CD4-positive, alpha-beta T cell treated with Interleukin-6 at 100 ng/mL for 8 hours (primary cell): ENCODE measurements at places on chromosomes 7 and 10.

DNA sequence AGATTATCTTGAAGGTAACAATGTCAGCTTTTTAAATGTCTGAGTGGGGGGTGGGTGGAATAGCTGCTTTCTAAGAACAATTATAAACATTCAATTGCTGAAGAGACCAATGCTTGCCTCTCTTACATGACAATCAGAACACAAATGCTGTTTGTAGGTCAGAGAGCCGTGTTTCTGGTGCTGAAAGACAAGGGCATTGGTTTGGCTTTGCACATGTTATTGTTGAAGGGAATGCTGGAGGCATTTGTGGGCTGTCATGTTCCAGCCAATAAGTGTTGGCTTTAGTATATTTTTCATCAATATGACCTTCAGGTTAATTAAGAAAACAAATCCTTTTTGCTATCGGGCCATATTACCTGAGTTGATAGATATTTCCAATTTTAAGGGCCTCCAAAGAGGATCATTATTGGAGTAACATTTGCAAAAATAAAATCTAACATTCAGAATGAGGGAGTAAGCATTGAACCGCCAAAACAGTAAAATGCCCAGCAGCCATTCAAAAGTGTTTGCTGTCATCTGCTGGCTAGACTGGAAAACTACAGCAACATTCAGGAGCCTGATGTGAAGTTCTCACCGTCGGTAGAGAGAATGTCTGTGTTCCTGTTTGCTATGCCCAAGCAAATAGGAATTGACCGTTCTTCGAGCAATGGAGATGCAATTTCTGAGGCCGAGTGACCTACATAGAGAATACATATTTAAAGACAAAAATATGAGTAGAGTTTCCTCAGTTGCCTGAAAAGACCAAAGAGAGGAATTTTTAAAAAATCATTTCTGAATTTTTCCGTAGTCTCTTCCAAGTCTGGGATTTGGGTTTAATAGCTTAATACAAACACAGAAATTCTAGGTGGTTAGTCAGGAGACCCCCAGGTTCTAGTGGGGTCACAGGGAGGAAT, 118.9 kb downstream of the APBB1IP start:
- peak; percentile 40 for DNase-seq

- no peak for DNase-seq
Measured at GRCh38 chr10:119406601-119407253, 135.8 kb downstream of the RGS10 start.

- peak; percentile 86 for DNase-seq
Measured at GRCh38 chr10:62183442-62183841, 85.2 kb downstream of the RTKN2 start.

GRCh38 chr10:87523731-87524130, 19.0 kb downstream of the MINPP1 start:
- DNase-seq, result no peak

GRCh38 chr7:112334366-112334765, 115.9 kb upstream of the IFRD1 start:
- DNase-seq, result no peak

- DNase-seq, result no peak
Measured at GRCh38 chr10:7610651-7611389, 55.9 kb downstream of the ITIH5 start.

- DNase-seq, result no peak
Measured at GRCh38 chr7:42650171-42650570, 261.7 kb downstream of the C7orf25 start.

DNA sequence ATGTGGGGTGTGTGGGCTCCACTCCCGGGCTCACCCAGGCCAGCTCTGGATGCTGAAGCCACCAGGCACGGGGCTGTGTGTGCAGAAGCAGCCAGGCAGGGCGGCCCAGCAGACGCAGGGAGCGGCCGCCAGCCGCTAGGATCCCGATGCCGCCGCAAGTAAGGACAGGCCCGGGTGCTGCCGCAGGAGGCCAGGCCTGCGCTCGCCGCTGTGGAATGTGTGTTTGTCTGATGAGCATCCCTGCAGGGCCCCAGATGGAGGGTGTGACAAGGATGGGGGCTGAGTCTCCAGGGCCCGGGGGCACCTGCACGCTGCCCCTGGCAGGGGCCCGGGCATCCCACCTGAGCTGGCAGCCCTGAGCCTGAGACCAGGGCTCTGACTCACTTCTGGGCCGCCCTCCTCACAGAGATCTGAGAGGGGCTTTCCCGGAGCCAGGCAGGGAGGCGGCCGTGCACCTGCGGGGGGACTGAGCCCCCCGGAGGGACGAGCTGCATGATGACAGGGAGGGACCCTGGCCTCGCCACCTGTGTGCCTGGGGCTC, 101.5 kb downstream of the FOXL3 start:
- no peak for DNase-seq

DNA sequence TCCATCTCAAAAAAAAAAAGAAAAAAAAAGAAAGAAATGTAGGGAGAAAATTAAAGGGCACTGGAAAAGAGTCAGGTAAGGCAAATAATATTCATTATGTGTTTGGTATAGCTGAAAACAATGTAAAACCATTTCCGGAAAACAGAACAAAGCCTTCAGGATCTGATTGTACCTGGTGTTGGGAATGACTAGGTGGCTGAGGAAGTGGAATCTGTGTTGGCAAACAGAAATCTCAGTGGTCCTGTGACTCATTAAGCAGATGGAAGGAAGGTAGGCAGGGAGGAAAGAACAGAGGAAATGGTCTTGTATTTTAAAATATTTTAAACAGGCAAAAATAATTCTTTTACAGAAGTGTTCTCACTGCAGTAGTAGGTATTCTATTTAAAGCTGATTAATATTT, 55.7 kb upstream of the GATA3 start:
- DNase-seq, result no peak

DNA sequence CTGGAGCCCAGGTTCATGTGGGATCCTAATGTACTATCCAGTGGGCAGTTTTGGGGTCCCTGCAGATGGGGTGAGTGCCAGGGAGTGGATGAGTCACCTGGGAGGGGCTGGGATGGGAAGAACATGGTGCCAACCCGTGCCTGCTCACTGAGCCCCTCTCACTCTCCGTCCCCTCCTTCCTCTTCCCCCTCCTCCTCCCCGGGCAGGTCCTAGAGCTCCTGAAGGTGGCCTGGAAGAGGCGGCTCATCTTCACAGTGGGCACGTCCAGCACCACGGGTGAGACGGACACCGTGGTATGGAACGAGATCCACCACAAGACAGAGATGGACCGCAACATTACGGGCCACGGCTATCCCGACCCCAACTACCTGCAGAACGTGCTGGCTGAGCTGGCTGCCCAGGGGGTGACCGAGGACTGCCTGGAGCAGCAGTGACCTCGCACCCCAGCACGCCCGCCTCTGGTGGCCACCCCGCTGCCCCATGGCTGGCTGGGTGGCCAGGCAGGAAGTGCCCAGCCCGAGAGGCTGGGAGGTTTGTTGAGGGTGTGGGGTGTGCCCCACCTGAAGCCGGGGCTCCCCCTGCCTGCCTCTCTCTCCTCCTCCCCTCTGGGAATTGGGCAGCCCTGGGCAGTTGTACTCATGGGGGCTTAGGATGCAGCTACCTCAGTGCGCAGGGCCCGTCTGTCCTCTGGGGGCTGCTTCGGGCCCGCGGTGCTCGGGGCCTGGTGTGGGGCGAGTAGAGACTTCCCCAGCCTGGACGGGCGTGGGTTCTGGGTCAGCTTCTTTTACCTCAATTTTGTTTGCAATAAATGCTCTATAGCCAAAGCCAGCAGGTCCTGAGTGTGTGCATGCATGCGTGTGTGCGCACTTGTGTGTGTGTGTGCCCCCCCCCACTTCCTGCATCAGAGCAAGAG, 4.9 kb upstream of the UPK3B start:
- DNase-seq, result no peak

GRCh38 chr10:7886056-7886455, 67.8 kb downstream of the TAF3 start:
- DNase-seq, result no peak

- no peak for DNase-seq
Measured at GRCh38 chr10:108393089-108393488, 1228.6 kb upstream of the SORCS1 start.

- DNase-seq, result no peak
Measured at GRCh38 chr7:75658802-75659201, 79.9 kb downstream of the HIP1 start.

DNA sequence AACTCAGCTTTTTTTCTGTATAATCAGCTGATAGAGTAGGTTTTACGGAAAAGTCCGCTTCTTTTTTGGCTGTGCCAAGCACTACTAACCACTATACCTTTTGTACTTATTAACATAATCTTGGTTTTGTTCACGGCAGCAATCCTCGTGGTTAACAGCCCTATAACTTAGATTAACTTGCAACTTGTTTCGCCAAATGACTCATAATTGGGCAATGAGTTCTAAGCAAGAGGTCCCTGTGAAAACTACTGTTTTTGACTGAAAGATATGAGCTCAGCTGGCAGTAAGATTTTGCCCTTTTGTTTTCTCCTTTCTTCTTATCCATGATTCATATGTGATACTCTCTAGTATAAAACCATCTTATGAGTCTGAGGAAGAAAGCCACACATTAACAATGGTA, 345.0 kb upstream of the PCDH15 start:
- no peak for DNase-seq

- DNase-seq, result no peak
Measured at GRCh38 chr7:5470816-5471215, 47.2 kb upstream of the TNRC18 start.

GRCh38 chr7:81690251-81690650, 79.6 kb downstream of the HGF start:
- no peak for DNase-seq

GRCh38 chr10:43295436-43295835, 28.6 kb upstream of the RASGEF1A start:
- DNase-seq, result no peak

DNA sequence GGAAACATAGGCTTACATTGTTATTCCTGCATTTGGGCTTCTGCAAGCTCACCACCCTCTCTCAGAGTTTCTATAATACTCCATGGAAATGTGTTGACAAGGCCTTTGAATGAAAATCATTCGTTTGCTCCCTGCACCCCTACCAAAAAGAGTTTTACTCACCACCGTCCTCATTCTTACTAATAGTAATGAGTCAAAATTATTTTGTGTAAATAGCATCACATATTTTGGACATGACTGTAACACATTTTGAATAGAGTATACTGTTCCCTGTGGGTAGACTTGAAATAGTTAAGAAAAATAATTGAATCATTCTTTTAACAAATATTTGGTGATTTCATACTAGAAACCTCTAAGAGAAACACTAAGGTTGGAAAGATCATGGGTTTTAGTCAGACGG, 84.6 kb downstream of the AKAP9 start:
- no peak for DNase-seq

DNA sequence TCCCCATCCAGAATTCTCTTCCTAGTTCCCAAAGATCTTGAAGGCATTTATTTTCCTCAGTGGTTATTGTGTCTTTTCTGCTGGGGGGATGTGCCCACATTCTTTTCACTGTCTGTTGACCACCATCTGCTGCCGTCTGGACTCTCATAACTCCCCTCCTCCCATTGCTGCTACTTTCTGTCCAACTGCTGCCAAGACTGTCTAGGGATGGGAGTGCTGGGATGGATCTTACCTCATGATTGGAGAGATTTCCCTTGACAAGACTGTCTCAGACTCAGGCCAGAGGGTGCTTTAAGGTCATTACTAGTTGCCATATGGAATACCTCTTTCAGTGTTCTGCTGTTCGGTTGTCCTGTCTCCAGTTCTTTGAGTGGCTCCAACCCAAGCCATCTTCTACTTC, 141.6 kb downstream of the C1GALT1 start:
- DNase-seq, result no peak

- no peak for DNase-seq
Measured at GRCh38 chr10:73827346-73828089, 16.1 kb upstream of the NDST2 start.

GRCh38 chr7:66399566-66399965, 194.4 kb downstream of the TPST1 start:
- no peak for DNase-seq

DNA sequence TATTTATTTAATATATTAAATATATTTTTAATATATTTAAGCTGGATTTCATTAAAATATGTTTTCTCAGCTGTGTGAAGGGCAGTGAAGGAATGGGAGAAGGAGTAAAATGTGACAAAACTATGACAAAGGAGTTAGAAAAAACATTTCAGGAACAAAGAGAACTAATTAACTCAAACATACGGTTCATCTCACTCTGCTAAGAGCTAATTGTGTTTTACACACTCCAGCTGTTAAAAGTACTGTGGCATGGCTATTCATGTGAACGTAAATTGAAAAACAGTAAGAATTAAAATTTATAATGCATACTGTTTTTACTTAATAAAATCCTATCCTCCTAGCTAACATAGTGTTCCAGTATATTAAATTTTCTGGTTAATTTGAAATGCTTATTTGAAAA, 262.5 kb upstream of the GNAI1 start:
- DNase-seq, result no peak

GRCh38 chr10:13117841-13118783, 18.1 kb downstream of the OPTN start:
- DNase-seq, result no peak

- DNase-seq, result peak; percentile 9
Measured at GRCh38 chr10:117217196-117217761, 20.0 kb downstream of the KCNK18 start.

GRCh38 chr7:85074992-85075391, 111.9 kb downstream of the SEMA3D start:
- no peak for DNase-seq

DNA sequence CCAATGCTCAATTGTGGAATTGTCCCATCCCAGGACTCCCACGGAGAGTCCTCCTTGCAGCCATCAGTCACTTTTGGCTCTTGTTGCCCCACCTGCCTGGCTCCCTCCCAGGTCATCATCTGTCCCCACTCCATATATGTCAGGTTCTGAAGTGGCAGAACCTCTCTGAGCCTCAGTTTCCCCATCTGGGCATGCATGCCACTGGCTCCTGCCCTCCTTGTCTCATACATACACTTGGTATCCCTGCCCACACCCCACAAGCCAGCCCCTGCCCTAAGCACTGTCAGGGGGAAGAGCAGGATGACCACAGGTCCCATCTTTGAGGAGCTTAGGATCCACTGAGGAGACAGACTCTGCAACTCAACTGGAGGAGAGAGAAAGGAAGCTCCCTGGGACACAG, 156.9 kb downstream of the GRID1 start:
- DNase-seq, result no peak

- no peak for DNase-seq
Measured at GRCh38 chr7:102914585-102914984, 1.8 kb downstream of the LRRC17 start.

GRCh38 chr7:142607351-142607750, 141.9 kb upstream of the PRSS1 start:
- no peak for DNase-seq

GRCh38 chr7:116194115-116194514, 16.2 kb upstream of the TES start:
- DNase-seq, result no peak

- no peak for DNase-seq
Measured at GRCh38 chr10:72295330-72295910, 21.7 kb downstream of the DDIT4 start.

DNA sequence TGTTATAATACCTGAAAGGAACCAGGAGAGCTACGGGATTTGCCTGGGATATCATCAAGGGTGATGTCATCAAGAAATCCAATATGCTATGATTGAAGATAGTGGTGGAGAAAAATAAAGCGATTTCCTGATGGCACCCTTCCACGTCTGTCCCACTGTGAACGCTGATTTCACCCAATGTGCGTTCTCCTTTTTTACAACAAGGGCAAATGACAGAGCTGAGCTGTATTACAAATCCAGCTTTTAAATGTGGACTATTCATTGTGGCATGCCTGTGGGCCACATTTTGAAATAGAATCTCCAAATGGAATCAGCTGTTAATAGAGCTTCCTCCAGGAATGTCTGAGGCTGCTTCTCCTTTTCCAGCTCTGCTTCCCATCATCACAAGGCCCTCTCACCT, 23.3 kb downstream of the SLC13A4 start:
- no peak for DNase-seq

GRCh38 chr10:61284222-61284890, 168.8 kb downstream of the TMEM26 start:
- DNase-seq, result peak; percentile 24
